ENCODE measurements at places on chromosomes 3 and 15.

GRCh38 chr15:98347866-98348265 lies 300.5 kb upstream of the IGF1R start:
- H3K36me3 ChIP-seq: no peaks in the 10 kb centered on the region
- no peak overlapping the region for H3K4me3 ChIP-seq

DNA sequence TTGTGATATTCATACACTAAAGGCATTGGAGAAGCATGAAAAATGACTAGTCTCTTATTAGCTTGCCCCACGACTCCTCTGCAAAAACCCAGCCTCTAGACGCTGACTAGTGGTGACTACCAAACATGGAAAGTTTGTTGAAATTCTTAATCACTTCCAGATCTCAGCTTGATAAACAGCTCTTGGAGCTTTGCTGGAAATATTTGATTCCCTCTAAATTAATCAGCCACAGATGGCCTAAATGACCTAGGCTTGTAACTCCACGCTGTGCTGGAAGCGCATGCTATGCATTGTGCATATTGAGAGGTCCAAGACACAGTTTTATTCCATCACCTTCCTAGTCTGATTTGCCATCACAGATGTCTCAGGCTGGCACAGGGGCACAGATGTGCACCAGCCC lies 244.7 kb upstream of the ST8SIA2 start:
- H3K4me3 ChIP-seq: no peak overlapping the region
- H3K4me1 ChIP-seq: no peaks in the 10 kb centered on the region
- H3K27ac ChIP-seq: no peak overlapping the region
- 0 out of 2 replicates have a peak, but pooled peaks cover 6% of the 10 kb centered on the region for H3K36me3 ChIP-seq
- H3K27me3 ChIP-seq: no peaks in the 10 kb centered on the region

- no peak overlapping the region for H3K27ac ChIP-seq
- DNase-seq: no peak
- peaks cover 40% of the 10 kb centered on the region for H3K4me1 ChIP-seq
- no peaks in the 10 kb centered on the region for H3K27me3 ChIP-seq
These were observed 168.8 kb upstream of the TLE3 start for GRCh38 chr15:70266412-70267121.

DNA sequence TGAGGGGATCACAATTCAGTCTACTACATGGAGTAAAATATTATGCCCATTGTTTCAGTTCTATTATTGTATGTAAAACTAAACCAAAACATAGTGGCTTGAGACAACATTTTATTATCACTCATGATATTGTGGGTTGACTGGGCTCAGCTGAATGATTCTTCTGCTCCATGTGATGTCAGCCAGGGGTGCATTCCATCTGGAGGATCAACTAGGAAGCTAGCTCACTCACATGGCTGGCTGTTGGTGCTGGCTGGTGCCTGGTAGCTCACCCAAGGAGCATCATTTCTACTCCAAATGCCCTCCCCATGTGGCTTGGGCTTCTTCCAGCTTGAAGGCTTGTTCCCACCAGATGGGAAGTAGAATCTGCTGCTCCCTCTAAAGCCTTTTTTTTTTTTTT lies 51.8 kb upstream of the CLRN1 start:
- no peak overlapping the region for H3K27ac ChIP-seq
- H3K4me1 ChIP-seq: no peaks in the 10 kb centered on the region

GRCh38 chr15:60426870-60427508 lies 29.2 kb upstream of the ANXA2 start:
- peaks cover 40% of the 10 kb centered on the region for H3K4me1 ChIP-seq
- H3K36me3 ChIP-seq: peaks cover 64% of the 10 kb centered on the region
- H3K27me3 ChIP-seq: no peaks in the 10 kb centered on the region
- H3K27ac ChIP-seq: peak overlapping the region; percentile 99
- DNase-seq: no peak

GRCh38 chr3:31219131-31219843 lies 313.4 kb upstream of the STT3B start:
- H3K4me1 ChIP-seq: no peaks in the 10 kb centered on the region
- DNase-seq: no peak
- H3K36me3 ChIP-seq: no peaks in the 10 kb centered on the region
- H3K4me3 ChIP-seq: no peak overlapping the region

- DNase-seq: no peak
- H3K27ac ChIP-seq: no peak overlapping the region
- H3K4me3 ChIP-seq: no peak overlapping the region
- H3K27me3 ChIP-seq: no peaks in the 10 kb centered on the region
- no peaks in the 10 kb centered on the region for H3K36me3 ChIP-seq
These were observed 273.8 kb downstream of the CD47 start for GRCh38 chr3:107817076-107817475.

DNA sequence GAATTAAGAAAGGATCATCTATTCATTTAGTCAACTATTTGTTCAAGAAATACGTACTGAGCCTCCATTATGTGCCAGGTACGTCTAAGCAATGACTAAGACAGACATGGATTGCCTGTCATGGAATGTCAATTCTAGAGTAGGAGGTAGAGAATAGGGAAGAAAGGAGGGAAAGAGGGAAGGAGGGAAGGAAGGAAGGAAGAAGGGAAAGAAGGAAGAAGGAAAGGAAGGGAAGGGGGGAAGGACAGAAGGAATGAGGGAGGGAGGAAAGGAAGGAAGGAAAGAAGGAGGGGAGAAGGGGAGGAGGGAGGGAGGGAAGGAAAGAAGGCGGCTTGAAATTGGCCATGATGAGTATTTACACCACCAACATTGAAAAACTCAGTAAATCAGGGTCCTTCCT lies 39.3 kb upstream of the RFTN1 start:
- H3K36me3 ChIP-seq: no peaks in the 10 kb centered on the region
- H3K4me3 ChIP-seq: no peak overlapping the region
- no peaks in the 10 kb centered on the region for H3K27me3 ChIP-seq
- no peak for DNase-seq
- H3K27ac ChIP-seq: no peak overlapping the region

- no peaks in the 10 kb centered on the region for H3K4me1 ChIP-seq
- no peak overlapping the region for H3K4me3 ChIP-seq
- no peaks in the 10 kb centered on the region for H3K36me3 ChIP-seq
- H3K27me3 ChIP-seq: no peaks in the 10 kb centered on the region
- no peak for DNase-seq
These were observed 287.8 kb upstream of the MCTP2 start for GRCh38 chr15:93943586-93943985.

DNA sequence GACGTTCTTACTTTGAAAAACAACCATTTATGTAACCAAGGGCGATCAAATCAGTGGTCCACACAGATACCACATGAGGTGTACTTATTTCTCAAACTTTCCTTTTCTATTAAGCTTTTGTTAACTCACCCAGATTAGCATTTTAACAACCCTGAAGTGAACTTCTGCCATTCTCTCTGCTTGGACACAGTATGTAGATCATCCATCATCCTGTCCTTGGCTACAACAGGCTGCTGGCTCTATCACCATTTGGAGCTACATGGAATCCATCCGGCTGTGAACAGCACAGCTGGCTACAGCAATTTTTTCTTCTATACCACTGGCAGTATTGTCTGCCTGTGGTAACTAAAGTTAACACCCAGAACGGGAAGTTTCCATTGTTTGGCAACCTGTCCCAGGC lies 4.4 kb downstream of the SEMA6D start:
- H3K27me3 ChIP-seq: no peaks in the 10 kb centered on the region
- H3K36me3 ChIP-seq: no peaks in the 10 kb centered on the region
- no peak for DNase-seq
- H3K27ac ChIP-seq: no peak overlapping the region

DNA sequence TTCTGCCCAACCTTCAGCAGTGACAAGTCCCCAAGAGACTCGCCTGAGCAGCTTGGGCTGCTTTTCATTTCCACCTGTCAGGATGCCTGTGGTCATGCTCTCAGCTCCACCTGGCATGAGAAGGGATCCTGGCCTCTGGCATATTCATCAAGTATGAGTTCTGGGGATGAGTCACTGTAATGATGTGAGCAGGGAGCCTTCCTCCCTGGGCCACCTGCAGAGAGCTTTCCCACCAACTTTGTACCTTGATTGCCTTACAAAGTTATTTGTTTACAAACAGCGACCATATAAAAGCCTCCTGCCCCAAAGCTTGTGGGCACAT lies 3.5 kb downstream of the MYD88 start:
- peaks cover 12% of the 10 kb centered on the region for H3K4me1 ChIP-seq
- DNase-seq: no peak
- H3K27ac ChIP-seq: no peak overlapping the region
- H3K4me3 ChIP-seq: no peak overlapping the region

DNA sequence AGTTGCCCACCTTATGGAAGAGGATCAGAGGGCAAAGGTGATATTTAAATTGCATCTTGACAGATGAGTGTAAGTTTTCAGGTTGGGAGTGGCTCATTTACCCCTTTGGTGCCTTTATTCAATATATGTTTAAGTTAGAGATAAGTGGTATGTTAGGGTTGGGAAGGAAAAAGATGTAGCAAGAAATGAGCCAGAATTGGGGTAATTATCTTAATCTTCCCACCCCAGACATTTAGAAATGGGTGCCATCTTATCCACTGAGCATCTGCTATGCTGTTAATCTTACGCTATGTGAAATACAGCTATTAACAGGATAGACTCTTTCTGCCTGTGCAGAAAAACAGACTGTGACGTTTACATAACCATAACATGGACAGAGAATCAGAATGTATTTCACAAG lies 6.3 kb downstream of the CMTM7 start:
- no peak overlapping the region for H3K27ac ChIP-seq
- H3K4me1 ChIP-seq: no peaks in the 10 kb centered on the region
- H3K27me3 ChIP-seq: no peaks in the 10 kb centered on the region
- DNase-seq: no peak
- H3K4me3 ChIP-seq: no peak overlapping the region

All from RWPE2 (cell line).